CD8-positive, alpha-beta memory T cell (primary cell): ENCODE measurements at places on chromosomes 6 and 20.

- peak; percentile 23 for DNase-seq
These were observed 122.7 kb downstream of the SNX5 start for GRCh38 chr20:17845701-17846475.

- no peak for DNase-seq
These were observed 153.9 kb downstream of the MRPL14 start for GRCh38 chr6:43973357-43973756.

DNA sequence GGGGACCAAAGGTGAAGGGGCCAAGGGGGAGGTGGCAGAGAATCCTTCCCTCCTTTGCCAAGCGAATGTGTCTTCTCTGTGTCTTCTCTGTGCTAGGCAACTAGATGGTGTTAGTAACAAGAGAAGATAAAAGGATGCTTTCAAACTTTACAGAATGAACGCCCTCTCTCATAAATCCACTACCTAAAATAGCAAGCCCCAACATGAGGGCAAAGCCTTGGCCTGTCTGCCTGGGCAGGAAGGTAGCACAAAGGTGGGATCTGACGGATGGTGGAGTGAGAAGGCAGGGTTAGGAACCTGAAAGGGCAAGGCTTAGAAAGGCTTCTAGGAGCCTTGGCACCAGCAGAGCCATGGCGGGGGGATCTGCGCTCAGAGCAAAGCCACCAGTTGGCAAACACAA, 13.6 kb upstream of the TGM3 start:
- no peak for DNase-seq

- no peak for DNase-seq
These were observed 62.7 kb downstream of the SLX4IP start for GRCh38 chr20:10497791-10498190.

DNA sequence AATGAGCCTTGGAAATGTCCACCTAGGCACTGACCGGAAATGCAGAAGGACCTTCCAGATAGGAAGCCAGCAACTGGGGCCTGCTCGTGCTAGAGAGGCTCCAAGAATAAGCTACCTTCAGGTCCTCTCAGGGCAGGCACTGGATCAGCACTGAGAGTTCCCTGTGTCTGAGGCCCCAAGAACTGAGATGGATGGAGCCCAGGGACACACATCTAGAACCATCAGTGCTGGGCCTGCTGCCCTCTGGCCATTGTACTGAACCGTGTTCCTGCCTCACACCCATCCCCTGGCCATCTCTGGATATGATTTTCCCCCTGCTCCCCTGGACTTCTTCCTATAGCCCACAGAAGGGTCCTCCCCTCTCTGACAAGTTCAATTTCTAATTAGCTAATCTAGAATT, 10.3 kb downstream of the BPIFA1 start:
- DNase-seq: no peak
